ENCODE measurements at places on chromosomes 7 and 10.

DNA sequence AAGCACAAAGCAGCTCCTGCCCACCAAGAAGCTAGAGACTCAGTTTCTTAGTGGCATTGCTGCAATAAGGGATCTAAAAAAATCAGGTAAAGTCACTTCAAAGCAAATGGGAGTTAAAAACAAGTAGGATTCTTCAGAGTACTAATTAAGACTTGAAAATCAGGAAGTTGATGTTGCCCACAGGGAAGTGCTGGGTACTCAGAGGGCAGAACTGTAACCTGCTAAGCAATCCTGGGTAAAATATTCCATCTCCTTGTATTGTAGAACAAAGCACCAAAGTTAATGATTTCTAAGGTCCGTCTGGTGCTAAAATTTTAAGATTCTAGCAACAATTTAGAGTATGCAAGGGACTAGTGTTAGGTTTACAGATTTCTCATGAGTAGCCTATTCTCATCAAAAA, 8.3 kb downstream of the PEX1 start:
- H3K4me1 ChIP-seq, result no peaks in the 10 kb centered on the region
- H3K36me3 ChIP-seq, result no peaks in the 10 kb centered on the region
- no peaks in the 10 kb centered on the region for H3K27me3 ChIP-seq
- H3K27ac ChIP-seq, result no peak overlapping the region
- no peak for DNase-seq
- no peak overlapping the region for H3K4me3 ChIP-seq

DNA sequence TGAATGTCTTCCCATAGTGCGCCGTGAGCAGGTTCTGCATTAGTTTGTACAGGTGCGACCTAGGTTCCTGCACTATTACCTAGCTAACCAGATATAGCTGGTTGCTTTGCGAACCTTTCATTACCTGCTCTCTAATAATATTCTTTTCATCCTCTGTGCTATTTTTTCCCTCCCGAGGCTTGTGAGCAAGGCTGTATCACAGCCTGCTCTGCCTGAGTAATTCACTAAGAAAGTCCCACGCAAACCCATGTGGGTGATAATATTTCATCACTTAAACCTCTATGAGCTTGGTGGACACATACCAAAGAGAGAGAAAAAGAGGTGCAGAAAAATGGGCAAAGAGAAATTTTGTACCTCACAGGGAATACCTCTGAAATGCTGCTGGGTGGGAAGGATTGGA, 8.4 kb downstream of the INHBA start:
- H3K27ac ChIP-seq, result no peak overlapping the region
- no peaks in the 10 kb centered on the region for H3K27me3 ChIP-seq
- H3K4me3 ChIP-seq, result no peak overlapping the region
- H3K36me3 ChIP-seq, result no peaks in the 10 kb centered on the region
- no peak for DNase-seq
- no peaks in the 10 kb centered on the region for H3K4me1 ChIP-seq

- H3K4me1 ChIP-seq, result no peaks in the 10 kb centered on the region
- no peak overlapping the region for H3K27ac ChIP-seq
- DNase-seq, result no peak
- no peak overlapping the region for H3K4me3 ChIP-seq
- H3K27me3 ChIP-seq, result no peaks in the 10 kb centered on the region
Measured at GRCh38 chr7:44431091-44431608, 59.3 kb downstream of the NUDCD3 start.

DNA sequence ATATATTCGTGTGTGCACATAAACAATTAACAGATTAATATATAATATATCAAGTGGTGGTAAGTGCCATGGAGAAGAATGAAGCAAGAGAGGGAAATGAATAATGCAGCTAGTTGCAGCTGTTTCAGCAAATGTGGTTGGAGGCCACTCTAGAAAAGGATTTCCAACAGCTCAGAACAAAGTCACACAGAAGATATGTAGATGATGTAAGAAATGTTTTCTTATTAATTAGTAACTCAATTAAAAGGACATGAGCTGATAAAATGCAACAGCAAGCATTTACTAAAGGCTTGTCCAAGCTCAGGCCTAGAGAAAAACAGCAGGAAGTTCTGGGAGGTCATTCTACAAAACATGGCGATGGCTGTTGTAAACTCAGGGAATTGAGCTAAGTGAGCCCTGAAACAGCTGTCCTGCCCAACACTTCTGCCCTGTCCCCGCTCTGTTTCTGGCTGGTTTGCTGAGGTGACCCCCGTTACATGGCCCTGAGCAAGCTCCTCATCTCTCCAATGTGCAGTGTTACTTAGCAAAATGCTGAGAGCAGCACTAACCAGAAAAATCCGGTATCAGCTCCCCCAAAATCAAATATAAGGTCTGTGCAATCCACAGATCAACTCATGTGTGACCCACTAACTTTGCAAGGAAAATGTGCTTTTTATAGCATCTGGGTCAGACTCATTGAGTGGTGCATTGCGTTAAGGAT, 23.4 kb upstream of the C10orf67 start:
- no peaks in the 10 kb centered on the region for H3K27me3 ChIP-seq
- DNase-seq, result no peak
- H3K4me3 ChIP-seq, result no peak overlapping the region
- no peaks in the 10 kb centered on the region for H3K36me3 ChIP-seq

Data from breast epithelium (tissue), 4 donors.